Left renal pelvis (tissue), 4 donors: ENCODE measurements at places on chromosomes 3 and 15.

DNA sequence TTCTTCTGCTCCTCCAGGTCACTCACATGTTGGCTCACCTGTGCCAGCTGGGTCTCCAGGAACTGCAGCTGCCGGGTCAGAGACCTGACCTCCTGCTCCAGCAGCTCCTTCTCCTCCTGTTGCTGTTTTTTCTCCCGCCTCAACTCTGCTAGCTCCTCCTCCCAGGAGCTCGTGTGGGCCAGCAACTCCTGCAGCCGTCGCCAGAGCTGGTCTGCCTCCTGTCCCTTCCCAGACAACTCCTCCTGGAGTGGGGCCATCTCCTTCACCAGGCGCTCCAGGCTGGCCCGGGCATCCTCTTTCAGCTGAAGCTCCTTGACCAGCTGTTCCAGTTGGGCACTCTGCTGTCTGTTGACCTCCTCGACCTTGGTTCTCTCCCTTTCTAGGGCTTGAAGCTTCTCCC, 24.5 kb downstream of the CXCR6 start:
- no peak for DNase-seq

DNA sequence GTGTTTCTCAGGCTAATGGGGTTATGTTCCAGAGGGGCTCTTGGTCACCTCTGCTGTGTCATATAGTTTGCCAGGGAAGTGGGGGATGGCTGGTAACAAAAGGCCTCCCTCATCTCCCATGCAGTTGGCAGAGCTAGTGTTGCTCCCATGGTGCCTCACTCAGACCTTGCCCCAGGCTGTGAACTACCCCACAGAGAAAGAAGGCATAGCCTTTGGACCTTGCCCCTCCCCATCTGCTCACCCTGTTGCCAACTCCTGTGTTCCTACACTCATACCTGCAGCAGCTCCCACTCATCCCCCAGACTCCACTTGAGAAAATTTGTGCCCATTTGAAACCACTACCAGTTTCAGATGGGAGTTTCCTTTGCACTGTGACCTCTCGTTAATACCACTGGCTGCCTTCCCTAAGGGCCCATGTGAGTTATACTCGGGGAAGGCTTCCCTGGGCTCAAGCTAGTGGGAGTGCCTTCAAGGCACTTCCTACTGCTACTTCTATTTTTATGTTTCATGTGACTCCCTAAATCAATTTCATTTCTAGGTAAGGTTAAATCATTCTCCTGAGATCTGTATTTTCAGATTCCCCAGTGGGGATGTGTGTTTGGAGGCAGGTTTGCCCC, 25.3 kb upstream of the COPB2 start:
- no peak for DNase-seq

DNA sequence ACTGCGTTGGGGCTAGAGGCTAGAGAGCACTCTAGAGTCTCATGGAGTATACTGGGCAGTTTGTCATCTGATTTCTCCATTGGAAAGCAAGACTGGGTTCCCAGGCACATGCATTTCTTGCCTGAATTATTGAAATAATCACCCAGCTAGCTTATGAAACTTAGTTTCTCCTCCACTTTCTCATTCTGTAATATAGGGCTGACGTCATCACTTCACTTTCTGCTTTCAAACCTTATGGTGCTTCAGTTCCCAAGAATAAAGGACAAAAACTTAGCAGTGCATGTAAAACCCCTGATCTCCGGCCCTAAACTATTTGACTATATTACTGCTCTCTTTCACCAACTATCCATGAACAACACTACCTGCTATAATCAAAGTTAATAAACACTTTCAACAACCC, 147.9 kb downstream of the IGSF11 start:
- DNase-seq: no peak

DNA sequence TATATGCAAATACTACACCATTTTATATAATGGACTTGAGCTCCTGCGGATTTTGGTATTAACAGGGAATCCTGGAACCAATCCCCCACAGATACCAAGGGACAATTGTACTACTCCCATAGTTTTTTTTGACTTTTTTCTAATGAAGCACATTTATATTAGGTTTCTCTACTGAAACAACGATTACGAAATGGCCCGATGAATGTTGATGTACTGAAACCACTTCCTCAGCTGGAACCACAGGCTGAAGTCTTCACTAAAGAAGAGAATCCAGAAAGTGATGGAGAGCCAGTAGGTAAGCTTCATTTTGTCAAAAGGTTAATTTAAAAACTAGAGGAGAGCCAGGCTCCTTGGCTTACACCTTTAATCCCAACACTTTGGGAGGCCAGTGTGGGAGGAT, 121.5 kb upstream of the LRRFIP2 start:
- no peak for DNase-seq

DNA sequence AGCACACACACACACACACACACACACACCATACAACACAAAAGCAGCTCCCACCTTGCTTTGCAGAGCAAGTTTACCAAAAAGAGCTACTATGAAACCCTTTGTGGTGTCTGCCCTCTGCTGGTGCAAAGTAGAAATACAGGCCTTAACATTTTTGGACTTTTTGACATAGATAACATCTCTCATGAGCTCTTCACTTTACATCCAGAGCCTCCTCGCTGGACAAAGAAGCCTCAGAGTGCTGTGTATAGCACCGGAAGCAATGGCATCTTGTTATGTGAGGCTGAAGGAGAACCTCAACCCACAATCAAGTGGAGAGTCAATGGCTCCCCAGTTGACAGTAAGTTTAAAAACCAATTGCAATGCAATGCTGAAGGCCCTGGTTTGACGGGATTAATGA, 157.9 kb downstream of the CHL1 start:
- DNase-seq: no peak

- no peak for DNase-seq
Observed at GRCh38 chr3:7171493-7171892, 310.6 kb downstream of the GRM7 start.

DNA sequence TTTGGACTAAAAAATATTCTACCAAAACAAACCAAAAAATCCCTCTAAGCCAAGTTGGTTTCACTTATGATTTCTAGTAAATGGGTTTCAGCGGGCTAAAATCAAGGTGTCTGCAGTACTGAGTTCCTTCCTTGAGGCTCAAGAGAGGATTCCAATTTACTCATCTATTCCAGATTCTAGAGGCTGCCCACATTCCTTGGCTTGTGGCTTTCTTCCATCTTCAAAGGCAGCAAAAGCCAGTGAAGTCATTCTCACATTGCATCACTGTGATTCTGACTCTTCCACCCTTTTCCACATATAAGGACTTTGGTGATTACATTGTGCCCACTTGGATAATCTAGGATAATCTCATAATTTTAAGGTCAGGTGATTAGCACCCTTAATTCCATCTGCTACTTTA, 48.1 kb downstream of the DPPA2 start:
- no peak for DNase-seq

DNA sequence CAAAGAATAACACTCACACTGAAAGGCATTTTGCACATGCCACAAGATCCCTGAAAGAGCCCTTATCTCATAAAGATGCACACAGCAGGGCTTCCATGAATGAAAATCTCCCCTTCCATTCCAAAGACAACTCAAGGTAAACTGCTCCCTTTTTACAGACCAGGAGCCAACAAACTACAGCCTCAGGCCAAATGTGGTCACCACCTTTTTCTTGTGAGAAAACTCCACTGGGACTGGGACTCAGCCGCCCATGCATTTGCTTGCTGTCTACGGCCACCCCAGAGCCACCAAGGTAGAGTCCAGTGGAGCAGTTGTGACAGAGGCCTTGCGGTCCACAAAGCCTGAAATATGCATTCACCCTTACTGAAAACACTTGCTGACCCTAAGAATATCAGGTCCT, 334.8 kb downstream of the OCA2 start:
- DNase-seq: no peak

- DNase-seq: no peak
Observed at GRCh38 chr15:43775411-43775965, 1.3 kb downstream of the ELL3 start.

DNA sequence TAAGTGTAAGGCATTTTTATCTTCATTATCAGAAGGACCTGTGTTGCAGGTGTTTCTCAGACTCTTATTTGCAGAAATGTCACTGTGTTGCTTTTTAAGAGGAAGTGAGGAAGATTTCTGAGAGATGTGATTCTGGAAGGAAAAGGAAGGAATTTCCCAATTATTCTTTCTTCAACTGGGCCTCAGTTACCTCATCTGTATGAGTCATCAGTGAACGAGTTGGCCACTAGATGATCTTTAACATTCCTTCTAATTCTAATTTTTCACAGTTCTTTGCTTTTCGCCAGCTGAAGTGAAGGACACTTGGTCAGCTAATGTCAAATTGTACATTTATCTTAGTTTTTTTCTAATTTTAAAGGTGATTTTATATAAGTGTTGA, 28.9 kb downstream of the CLEC3B start:
- no peak for DNase-seq

DNA sequence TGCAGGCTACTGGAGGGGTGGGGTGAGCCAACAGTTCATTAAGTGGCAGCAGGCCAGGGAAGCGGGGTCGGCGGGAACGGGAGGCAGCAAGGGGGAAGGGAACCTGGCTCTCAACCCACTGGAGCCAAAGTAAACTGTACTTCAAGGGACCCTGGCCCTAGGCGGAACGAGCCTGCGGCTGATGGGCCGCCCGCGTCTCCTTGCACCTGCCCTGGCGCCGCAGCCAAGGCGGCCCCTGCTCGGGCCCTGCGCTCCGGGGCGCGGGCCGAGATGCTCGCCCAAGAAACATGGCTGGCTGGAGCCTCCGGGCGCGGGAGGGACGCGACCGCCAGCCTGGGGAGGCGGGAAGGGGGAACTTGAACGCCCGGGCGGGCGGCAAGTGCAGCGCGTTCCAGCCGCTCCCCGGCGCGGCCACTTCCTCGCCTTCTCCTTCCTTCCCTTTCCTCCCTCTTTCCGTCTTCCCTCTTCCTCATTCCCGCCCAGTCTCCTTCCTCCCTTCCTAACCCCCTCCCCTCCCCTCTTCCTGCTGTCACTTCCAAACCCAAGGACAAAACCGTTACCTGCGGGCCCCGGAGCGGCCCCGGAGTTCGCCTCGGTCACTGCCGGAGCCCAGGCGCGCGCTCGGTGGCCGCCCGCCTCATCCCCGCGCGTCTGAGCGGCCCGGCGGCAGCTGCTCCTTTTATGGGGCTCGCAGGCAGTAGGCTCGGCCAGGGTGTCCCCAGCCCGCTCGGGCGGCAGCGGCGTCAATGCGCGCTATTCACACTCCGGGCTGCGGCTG, 489.7 kb downstream of the MAGI1 start:
- DNase-seq: no peak

GRCh38 chr15:77983091-77983707, 94.3 kb downstream of the TBC1D2B start:
- DNase-seq: no peak

DNA sequence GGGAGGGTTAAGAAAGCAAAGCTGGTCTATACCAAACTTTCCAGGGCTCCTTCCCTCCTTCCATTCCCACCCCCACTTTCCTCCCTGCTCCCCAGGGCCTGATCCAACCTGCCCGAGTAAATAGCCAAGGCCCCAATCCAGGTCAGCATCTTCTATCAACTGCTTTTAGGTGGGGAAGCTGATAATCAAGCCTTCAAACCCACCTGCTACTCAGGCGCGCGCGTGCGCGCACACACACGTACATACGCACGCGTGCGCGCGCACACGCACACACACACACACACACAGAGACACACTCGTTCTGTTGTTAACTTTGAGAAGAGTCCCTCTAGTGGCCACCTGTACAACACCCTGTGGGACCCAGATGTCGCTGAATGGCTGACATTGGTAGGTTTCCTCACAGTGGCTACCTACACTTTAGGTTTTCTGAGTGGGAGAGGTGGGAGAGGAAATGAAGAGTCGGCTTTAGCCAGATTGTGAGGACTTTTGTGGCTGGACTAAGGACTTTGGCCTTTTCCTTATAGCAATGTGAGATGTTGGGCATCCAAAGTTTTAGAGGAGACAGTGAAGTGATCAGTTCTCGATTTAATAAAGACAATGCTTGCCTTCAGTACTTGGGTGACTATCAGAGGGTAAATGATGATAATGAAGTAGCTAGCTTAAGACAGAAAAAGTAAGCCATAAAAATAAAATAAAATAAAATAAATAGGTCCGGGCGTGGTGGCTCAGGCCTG, 179.9 kb upstream of the C2CD4B start:
- peak; percentile 70 for DNase-seq

DNA sequence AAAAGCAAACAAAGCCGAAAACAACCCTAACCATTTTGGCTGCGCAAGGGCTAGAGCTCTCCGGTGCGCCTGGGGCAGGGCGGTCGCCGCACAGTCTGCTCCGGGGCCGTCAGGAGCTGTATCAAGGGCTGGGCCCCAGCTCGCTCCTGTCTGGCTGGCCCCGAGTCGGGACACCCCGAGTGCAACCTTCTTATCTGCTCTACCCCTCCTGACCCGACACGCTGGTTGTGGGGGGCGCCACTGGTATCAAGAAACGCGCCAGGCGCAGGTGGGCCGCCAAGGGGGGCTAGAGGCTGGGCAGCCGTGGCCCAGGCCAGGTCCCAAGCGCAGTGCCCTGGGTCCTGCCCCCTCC, 36.0 kb downstream of the NR2F2 start:
- no peak for DNase-seq

- no peak for DNase-seq
Observed at GRCh38 chr15:77738038-77738370, 105.3 kb upstream of the LINGO1 start.

DNA sequence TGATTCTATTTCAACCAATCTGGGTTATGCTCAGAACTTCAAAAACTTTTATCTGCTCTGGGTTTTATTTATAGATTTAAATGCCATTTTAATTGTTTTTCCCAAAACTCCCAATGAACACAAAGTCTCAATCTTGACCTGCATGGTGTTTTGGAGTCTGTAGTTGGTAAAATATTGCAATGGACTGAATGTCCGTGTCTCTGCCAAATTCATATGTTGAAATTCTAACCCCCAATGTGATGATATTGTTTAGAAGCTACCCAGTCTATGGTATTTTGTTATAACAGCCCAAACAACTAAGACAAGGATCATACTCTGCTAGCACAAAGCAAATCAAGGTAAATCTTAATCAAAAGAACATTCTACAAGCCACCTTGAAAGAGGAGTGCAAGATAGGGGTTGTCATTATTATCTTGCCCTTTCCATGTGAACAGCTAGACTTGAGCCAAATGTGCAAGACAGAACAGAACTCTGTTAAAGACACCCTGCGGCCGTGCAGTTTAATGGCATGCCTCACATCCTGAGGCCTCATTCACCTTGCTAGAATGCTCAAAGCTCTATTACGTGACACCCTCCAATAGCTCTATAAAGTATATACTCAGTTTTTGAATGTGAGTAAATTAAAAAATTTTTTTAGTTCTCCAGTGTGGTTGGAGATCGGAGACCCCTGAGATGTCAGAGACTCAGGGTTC, 7.5 kb downstream of the EOGT start:
- no peak for DNase-seq

DNA sequence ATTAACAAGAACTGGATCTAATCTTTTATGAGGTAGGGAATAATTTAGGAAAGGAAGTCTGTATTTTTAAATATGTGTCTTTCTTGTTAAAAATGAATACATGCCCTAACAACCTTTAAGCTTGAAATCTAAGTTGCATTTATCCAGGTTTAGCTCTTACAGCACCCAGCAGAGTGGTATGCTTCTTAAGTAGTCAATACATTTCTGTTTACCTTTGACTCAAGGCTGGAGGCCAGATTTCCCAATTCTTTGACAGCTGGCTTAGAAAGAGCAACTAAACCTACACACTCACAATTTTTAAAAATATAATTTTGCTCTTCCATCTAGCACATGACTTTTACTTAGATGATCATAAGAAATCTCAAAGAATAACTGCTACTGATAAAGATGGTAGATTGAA, 148.9 kb downstream of the DPH6 start:
- DNase-seq: no peak

GRCh38 chr3:162971715-162972114, 1475.1 kb downstream of the OTOL1 start:
- DNase-seq: no peak
